T-helper 2 cell (primary cell): ENCODE measurements at places on chromosomes 5 and 9.

- DNase-seq = no peak
These were observed 50.7 kb upstream of the SLC25A51 start for GRCh38 chr9:37954581-37954981.

DNA sequence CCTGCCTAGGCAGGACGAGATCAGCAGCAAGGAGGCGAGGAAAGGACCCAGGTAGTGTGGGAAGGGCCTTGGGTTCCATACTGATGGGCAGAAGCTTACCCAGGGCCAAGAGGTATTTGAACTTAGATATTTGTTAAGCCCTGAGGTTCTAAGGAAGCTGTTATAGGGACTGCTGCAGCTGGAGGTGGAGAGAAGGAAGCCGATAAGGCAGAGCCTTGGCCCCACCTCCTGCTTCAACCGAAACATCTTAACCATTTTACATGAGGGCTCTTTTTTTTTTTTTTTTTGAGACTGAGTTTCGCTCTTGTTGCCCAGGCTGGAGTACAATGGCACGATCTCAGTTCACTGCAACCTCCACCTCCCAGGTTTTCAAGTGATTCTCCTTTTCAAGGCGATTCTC lies 8.6 kb upstream of the AQP3 start:
- DNase-seq = no peak

- DNase-seq = no peak
These were observed 711.5 kb downstream of the CETN3 start for GRCh38 chr5:89698028-89698427.

DNA sequence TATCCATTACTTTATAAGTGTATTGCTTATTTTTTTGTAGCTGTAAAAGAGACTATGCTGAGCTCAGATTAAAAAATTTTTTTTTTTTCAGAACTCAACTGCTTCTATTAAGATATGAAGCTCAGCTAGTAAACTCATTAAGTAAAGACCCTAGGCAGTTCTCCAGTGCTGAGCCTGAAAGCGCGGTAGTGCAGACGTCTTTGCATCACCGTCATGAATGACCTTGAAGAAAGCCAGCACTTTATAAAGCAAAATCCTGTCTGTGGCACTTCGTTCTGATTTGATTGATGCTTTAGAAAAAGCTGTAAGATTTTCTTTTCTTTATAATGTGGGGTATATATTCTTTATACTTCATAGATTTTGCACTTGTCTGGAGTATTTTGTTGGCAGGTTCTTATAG lies 105.7 kb downstream of the ATG10 start:
- DNase-seq = no peak

GRCh38 chr5:104326966-104327365 lies 764.4 kb upstream of the NUDT12 start:
- no peak for DNase-seq

DNA sequence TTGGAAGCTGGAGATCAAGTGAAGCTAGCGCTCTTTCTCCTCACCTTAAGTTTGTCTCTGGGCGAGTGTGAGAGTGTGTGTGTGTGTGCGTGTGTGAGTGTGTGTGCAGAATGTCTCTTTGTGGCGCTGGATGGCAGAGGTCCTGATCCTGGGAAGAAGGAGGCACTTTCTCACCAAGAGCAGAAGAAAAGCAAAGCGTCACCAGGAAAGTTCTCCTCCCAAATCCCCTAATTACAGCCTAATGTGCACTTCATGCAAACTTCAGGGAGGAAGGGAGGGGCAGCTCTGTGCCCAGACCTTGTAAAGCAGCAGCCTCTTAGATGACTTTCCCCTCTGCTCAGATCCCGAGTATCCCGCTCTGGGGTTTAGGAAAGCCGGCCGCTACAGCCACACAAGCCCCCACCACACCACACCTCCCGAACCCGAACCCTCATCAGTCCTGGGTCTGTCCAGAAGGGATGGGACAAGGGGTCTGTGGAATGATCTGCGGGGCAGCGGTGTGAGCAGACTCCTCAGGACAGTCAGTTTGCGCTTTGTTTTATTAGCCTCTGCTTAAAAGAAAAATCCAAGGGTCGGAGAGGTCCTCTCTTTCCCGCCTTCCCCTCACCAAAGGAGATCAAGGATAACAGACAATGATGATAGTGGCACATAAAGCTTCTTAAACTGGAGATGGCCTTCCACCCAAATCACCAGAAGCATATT lies at the start of gene HAPLN1:
HAPLN1 (minus strand) TSS at position 20 of the 702 bp plus-strand sequence. CDS start 47,332 bp downstream, outside the sequence.
- no peak for DNase-seq
